ENCODE measurements at places on chromosomes 11 and 22.

GRCh38 chr22:20258021-20258299, 10.2 kb downstream of the RTN4R start:
- no peak for DNase-seq

DNA sequence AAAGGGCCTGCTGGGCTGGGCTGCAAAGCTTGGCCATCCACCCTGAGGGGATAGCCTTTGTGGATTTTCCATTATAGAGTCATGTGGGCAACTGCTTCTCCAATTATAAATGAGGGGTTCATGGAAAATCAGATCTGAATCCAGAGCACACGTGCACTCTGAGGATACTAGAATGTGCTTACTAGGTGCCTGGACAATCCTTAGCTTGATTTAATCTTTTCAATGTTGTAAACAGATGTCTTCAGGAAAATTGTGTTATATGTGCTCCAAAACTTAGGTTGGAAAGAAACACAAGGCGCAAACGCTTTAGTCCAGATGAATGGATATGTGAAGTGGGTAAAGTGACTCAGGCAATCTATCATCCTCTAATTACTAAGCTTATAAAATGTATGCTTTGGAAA, 92.0 kb downstream of the SLC17A6 start:
- no peak for DNase-seq

DNA sequence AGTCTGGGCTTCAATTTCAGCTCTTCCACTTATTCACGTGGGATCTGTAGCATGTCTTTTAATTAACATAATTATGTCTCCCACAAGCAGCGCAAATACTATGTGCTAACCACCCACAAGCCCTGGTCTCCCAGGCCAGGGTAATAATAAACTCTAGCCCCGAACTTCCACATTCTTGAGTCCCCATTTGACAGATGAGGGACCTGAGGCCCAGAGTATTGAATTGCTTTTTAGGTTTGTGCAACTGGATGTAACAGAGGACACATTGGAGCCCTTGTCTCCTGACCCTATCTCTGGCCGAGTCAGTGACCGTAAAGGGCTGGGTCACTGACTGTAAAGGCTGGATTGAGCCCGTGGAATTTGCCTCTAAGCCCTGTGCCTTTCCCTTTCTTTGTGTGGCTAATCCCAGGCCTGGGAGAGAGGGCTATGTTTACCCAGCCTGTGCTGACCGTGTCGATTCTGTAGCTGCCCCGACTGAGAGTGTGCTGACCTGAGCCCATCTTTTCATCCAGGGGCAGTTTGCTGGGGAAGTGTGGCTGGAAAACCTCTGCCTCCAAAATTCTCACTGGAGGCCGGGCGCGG, 3.9 kb downstream of the CRYBB2 start:
- no peak for DNase-seq

DNA sequence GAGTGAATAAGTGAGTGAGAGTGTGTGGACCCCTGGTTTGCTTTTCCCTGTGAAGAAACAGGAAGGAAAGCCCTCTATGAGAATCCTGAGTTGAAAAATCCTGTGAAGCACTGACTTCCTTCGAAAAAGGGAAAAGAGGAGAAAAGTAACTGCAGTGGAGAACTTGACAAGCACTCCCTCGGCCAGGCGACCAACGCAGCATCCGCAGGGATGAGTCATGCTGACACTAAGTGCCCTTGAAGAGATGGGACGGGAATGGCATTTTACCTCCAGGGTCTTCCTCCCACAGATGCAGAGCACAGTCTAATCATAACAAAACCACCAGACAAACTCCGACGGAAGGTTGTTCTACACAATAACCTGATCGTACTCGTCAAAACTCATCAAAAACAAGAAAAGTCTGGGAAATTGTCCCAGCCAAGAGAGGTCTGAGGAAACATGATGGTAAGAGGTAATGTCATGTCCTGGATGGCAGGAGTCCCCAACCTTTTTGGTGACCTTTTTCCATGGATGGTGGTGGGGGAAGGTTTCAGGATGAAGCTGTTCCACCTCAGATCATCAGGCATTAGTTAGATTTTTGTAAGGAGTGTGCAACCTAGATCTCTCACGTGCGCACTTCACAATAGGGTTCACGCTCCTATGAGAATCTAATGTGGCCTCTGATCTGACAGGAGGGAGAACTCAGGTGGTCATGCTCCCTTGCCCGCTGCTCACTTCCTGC, 132.2 kb upstream of the B3GAT1 start:
- DNase-seq: no peak

DNA sequence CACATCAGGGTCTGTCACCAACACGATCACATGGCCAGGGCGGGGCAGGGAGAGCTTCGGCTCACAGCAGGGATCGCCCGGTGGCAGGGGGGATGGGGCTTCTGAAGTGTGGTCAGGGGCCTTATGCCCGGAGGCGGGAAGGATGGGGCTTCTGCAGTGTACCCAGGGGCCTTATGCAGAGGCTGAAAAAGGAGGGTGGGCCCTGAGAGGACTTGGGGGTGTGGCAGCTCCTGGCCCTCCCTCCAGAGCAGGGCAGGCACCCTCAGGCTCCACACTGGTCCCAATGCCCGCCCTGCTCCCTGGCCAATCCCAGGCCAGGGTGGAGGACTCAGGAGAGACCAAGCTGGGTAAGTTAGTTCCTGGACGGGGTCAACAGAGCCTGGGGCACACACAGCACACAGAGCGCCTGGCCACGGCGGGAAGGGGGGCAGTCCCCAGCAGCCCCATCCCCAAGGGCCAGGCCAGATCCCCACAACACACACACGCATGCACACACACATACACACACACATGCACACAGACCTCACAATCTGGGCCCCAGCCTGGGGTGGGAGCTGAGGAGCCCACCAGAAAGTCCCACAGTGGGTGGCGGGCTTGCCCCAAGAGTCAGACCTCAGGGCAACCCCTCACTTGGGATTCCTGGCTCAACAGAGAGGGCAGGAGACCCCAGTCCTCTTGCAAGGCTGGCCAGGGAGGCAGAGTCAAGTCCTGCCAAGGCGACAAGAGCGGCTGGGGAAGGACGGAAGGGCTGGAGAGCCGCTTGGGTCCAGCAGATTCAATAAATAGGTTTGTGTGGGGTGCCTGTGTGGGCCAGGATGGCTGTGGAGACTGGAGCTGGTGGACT, 1.1 kb upstream of the CEND1 start:
- DNase-seq: no peak

- no peak for DNase-seq
These were observed 2.7 kb downstream of the CDC42BPG start for GRCh38 chr11:64841592-64842365.

- DNase-seq: no peak
These were observed 1.9 kb downstream of the FAM181B start for GRCh38 chr11:82731691-82732277.

DNA sequence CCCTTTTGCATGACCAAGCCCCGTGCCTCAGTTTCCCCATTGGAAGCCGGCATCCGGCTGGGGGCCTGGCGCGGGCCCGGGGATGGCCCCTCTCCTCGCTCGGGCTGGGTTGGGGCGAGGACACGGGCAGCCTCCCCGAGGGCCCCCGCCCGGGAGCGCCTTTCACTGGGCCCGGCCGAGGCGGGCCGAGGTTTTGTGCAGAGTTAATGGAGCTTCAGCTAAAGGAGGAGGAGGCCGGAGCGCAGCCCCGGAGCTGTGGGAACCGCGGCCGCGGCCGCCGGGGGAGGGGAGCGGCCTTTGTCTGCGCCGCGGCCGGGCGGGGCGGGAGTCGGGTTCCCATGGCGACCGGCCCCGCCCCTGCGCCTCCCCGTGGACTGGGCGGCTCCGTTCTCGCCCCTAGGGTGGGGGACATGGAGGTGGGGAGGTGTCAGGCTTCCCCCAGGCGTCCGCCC, 1.4 kb upstream of the MAPK11 start:
- DNase-seq: no peak
